ENCODE measurements at places on chromosomes 2 and 18. TPM values are rescaled to one million over a fixed set of nuclear protein-coding genes. Genes with fewer than 3 reads are reported as not detected.

RNF25 gene
- total RNA-seq: 44.4 TPM

CPLX4 gene
- total RNA-seq: not detected

ESPNL gene
- not detected for total RNA-seq

ELOA2 gene
- total RNA-seq: not detected

POLR1A gene
- total RNA-seq: 13.4 TPM

SRD5A2 gene
- not detected for total RNA-seq

CCDC88A gene
- total RNA-seq: 37.3 TPM

SLC35F6 gene
- total RNA-seq: 17.2 TPM

SCYGR3 gene
- total RNA-seq: not detected

LINC00305 gene
- total RNA-seq: not detected

ASXL3 gene
- not detected for total RNA-seq

PDE1A gene
- total RNA-seq: under 0.01 TPM

NEUROD1 gene
- not detected for total RNA-seq

SCYGR6 gene
- not detected for total RNA-seq

DYSF gene
- 87.3 TPM for total RNA-seq

DOCK10 gene
- 17.6 TPM for total RNA-seq

ESCO1 gene
- total RNA-seq: 9.6 TPM

ABCB6 gene
- 51.1 TPM for total RNA-seq

NXPH2 gene
- total RNA-seq: not detected

NDC80 gene
- total RNA-seq: 9.8 TPM

PLCD4 gene
- total RNA-seq: 0.85 TPM

WNT6 gene
- total RNA-seq: not detected

VIT gene
- total RNA-seq: 0.09 TPM

XDH gene
- total RNA-seq: not detected

APCDD1 gene
- under 0.01 TPM for total RNA-seq

MTCL1 gene
- 20.5 TPM for total RNA-seq

NT5C1B gene
- not detected for total RNA-seq

IL1RL1 gene
- total RNA-seq: 89.9 TPM

POTEI gene
- 0.09 TPM for total RNA-seq

CEP192 gene
- total RNA-seq: 29.7 TPM

VIL1 gene
- total RNA-seq: not detected

FRZB gene
- not detected for total RNA-seq

UPP2 gene
- not detected for total RNA-seq

NR4A2 gene
- under 0.01 TPM for total RNA-seq

ATG4B gene
- total RNA-seq: 75.1 TPM

ADAM23 gene
- total RNA-seq: 18.4 TPM

CTLA4 gene
- not detected for total RNA-seq

SCYGR2 gene
- total RNA-seq: not detected

MARCO gene
- total RNA-seq: not detected

NTSR2 gene
- total RNA-seq: not detected

TMEM17 gene
- 0.47 TPM for total RNA-seq

SIX2 gene
- total RNA-seq: under 0.01 TPM

FAM124B gene
- 130 TPM for total RNA-seq

ACTG2 gene
- total RNA-seq: under 0.01 TPM

Measured in endothelial cell of coronary artery (primary cell).